G401 (cell line): ENCODE measurements at places on chromosomes 7 and 10. TPM values are rescaled to one million over a fixed set of nuclear protein-coding genes. Genes with fewer than 3 reads are reported as not detected.
A peak's percentile ranks its signal among the peaks of the same experiment; 100 is the strongest.

Gene GRB10
- total RNA-seq, result not detected in 2 replicates

Gene GHRHR
- not detected in 2 replicates for total RNA-seq

Gene ABCB1
- total RNA-seq, result not detected in 2 replicates

Gene TAS2R60
- total RNA-seq, result not detected in 2 replicates

Gene MMD2
- not detected in 2 replicates for total RNA-seq

Gene CAMK1D
- 0.10 TPM in 1 of 2 replicates, not detected in the other for total RNA-seq

Gene VAX1
- not detected in 2 replicates for total RNA-seq

Gene CYP2W1
- total RNA-seq, result 0.34 TPM in 1 of 2 replicates, not detected in the other

Gene ANK3
- 1.4 and 9.6 TPM in 2 replicates for total RNA-seq

Gene RBP3
- total RNA-seq, result not detected in 2 replicates

Gene OR2A7
- not detected in 2 replicates for total RNA-seq

Gene COBL
- total RNA-seq, result not detected in 2 replicates

Gene MRLN
- not detected in 2 replicates for total RNA-seq

Gene ATOH7
- 0.37 and 0.92 TPM in 2 replicates for total RNA-seq

Gene ZNF25
- total RNA-seq, result 0.78 and 1.2 TPM in 2 replicates

Gene VWDE
- total RNA-seq, result 0.37 TPM in 1 of 2 replicates, not detected in the other

DNA sequence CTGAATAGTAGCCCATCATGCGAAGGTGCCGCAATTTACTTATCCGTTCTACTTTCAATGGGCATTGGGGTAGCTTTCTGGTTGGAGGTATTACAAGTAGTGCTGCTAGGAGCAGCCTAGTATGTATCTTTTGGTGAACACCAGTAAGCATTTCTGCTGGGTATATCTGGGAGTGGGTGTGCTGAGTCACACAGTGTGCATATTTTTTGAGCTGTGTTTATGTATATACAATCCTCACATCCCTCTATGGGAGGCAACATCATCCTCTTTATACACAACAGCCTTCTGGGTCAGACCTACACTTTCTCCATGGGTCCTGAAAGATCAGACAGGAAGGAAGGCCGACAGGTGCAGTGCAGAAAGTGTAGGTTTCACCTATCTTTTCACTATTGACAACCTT is 36.3 kb downstream of the PYROXD2 start:
- no peak for DNase-seq

- no peak for DNase-seq
Measured at GRCh38 chr10:133375357-133376115, 2.4 kb upstream of the ECHS1 start.

DNA sequence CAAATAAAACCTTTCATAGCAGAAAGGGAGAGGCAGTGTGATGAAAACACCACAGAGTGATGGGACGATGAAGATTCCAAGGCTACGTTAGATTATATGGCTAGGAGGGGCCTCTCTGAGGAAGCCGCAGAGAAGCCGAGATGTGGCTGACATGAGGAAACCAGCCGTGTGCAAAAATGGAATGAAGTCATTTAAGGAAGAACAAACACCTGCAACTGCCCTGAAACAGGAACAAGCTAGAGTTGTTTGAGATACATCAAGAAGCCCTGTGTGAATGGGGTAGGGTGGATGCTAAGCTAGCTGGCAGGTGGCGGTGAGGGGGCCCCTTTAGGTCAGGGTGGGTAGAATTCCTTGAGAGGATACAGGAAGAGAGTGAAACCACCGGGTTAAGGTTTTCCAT is 129.5 kb downstream of the KLF6 start:
- DNase-seq, result no peak

DNA sequence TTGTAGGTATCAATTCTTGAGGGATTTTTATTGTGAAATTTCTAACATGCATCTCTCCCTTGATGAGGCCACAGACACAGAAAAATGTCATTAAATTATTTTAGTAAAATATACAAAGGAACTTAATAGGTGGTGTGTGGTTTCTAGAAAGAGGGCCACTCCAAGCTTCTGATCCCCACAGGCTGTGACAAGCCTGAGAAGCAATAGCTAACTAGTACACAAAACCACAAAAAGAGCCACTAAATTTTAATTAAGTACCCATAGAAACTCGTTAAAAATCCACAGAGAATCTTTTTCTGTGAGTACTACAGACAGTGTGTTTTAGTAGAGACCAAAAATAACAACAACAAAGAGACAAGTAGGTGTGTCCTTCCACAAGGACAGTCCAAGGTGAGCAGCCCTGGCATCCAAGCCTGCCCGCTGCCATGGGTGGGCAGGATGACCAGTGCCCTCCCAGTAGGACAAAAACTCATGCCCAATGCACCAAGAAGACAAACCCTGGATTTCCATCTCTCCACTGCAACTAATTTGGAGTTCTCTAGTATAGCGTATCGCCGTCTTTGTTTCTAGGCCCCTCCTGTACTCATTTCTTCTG is 81.0 kb downstream of the RNF216 start:
- DNase-seq, result no peak

GRCh38 chr7:29588900-29589696 is 25.5 kb downstream of the PRR15 start:
- no peak for DNase-seq

- DNase-seq, result no peak
Measured at GRCh38 chr7:12649348-12649747, 38.1 kb upstream of the ARL4A start.

GRCh38 chr10:74330646-74331045 is 179.6 kb downstream of the ADK start:
- DNase-seq, result no peak

- DNase-seq, result no peak
Measured at GRCh38 chr10:30831426-30831825, 200.2 kb downstream of the ZNF438 start.

- no peak for DNase-seq
Measured at GRCh38 chr7:114885836-114886235, 36.1 kb upstream of the MDFIC start.

DNA sequence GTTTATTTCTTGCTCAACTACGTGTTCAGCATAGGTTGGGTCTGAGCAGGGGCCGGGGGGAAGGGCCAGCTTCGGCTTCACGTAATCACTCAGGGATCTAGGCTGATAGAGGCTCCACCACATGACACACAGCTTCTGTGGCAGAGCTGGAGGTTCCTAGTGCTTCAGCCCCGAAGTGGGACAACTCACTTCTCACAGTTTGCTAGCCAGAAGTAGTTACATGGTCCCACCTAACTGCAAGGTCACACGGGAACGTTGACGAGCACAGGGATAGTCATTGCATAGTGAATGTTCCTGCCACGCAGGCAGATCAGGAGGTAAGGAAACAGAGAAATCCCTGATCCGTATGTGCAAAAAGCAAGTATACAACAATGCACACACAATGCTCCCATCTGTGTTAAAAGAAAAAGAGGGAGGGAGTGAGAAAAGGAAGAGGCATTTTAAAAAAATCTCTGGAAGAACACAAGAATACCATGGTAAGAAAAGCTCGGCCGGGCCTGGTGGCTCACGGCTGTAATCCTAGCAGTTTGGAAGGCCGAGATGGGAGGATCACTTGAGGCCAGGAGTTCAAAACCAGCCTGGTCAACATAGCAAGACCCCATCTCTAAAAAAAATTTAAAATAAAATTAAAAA is 16.9 kb downstream of the SMURF1 start:
- DNase-seq, result no peak

GRCh38 chr7:38524786-38525185 is 106.4 kb downstream of the AMPH start:
- no peak for DNase-seq

GRCh38 chr7:5232874-5233273 is 42.8 kb downstream of the WIPI2 start:
- DNase-seq, result no peak

DNA sequence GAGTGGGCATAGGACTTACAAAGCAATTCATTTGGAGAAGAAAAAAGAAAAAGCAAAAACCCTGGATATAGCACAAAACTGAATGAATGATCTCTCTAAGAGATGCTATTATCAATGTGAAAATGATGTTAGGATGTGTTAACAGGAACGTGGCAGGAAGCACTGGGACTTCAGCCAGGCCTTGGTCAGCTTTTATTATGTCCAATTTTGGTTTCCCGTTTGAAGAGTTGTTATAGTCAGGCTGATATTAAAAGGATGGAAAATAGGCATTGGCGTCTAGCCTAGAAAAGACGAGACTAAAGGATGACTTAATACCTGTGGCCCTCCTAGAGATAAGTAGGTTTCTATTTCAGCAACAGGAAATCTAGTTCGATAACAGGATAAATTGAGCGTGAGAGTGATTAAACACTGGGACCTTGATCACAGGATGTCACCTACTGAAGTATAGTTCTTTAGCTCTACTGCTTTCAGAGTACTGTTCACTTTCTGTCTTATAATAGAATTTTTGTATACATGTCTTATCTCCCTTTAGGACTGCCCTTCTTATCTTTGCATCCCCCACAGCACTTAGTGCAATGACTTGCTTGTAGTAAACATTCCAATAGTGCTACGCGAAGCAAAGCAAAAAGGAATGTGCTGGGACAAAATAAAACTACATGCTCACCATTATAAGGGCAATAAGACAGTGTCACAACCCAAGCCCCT is 99.8 kb upstream of the AGBL3 start:
- peak; percentile 37 for DNase-seq

DNA sequence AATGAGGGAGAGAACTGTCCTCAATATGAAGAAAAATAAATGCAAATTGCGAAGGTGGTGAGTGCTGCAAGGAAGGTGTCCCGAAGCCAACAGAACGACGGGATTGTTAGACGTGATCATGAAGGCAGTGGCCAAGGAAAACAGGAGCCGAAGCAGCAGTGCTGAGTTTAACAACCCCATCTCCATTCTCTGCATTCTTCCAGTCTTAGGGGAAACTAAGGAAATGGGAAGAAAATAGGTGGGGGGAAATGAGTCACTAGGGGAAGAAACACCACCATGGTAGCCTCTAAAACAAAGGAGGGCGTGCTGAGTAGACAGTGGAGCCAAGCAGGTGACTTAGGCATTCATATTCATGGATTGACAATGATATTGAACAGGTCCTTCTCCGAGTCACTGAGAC is 192.2 kb upstream of the AKR1E2 start:
- no peak for DNase-seq

GRCh38 chr7:30148426-30148825 is 13.6 kb downstream of the MTURN start:
- DNase-seq, result no peak

- no peak for DNase-seq
Measured at GRCh38 chr10:103800789-103801540, 54.4 kb downstream of the SH3PXD2A start.

- no peak for DNase-seq
Measured at GRCh38 chr10:95360122-95360714, 69.4 kb upstream of the PDLIM1 start.

DNA sequence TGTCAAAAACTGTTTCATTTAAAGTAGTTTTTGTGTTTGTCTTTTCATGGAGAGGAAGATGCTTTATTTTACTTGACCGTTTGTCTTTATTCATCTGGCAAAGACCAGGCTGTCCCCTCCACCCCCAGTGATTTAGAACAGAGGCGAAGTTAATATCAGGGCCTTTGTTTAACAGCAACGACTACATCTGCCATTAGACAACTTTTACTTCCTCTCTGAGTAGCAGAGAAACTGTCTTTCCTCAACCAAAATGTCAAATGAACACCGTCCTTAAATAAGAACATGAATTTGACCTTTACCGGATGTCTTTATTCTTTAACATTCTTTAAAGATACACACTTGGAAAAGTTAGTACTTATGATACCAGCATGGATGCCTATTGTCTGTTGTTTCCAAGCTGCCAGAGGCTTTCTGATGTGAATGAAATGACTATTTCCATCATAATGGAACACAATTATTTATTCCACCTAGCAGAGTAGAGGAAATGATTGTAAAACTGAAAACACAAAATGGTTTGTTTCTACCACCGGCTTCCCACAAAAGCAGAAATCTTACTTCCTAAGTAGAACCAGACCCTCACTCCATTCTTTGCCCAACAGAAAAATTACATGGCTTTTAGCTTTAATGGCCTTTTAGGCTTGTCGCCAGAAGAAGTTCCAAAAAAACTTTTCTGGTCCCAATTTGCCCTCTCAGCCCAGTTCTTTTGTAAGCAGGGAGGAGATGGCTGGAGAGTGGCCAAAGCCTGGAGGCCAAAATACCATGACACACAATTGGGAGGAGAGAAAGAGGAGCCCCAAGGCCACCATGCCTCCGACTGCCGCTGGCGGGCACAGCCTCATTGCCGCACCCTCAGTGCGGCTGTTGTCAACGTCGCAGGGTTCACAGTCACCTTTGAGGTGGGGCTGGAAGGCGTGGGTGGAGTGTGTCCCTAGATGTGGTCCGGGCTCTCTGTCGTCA is 168.5 kb downstream of the TEX36 start:
- DNase-seq, result no peak

DNA sequence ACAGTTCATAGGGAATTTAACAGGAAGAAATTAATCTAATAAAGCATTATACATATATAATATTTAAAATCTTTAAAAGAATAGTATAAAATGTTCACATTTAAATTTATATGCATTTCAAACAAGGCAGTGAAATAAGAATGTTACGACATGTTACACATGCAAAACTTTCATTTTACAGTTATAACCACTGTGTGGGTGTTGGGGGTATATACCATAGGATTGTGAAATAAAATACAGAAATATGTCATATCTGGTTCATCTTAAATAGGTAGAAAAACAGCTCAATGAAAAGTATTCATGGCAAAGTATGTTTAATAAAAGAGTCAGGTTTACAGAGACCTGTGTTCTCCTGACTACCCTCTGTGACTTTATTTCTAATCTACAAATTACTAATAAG is 45.6 kb downstream of the CHCHD3 start:
- no peak for DNase-seq

- DNase-seq, result no peak
Measured at GRCh38 chr7:141225916-141226618, 152.2 kb downstream of the TMEM178B start.

GRCh38 chr10:98815039-98815885 is 368.5 kb upstream of the HPS1 start:
- DNase-seq, result no peak

DNA sequence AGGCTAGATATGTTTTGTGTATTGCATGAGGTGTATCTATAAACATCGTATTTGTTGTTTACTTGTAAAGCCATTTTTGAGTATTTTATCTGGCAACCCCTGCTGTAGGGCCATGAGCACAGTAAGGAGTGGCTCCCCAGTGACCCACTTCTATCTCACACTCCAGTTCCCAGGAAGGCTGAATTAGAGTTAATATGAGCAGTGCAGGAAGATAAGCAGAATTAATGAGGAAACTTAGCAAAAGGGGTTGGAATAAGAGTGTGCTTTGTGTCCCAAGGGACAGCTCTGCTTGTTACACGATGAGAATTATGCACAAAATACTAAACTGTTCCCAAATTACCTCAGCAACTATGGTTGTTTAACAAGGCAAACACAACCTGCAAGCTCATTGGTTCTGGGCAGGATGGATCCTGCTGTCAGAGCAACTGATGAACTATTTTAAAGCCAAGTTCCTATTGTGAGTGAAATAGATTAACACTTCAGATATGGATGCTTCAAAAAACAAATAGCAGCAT is 1005.8 kb downstream of the NRG3 start:
- no peak for DNase-seq

- DNase-seq, result no peak
Measured at GRCh38 chr10:111137587-111137986, 60.8 kb downstream of the ADRA2A start.
